ENCODE measurements at places on chromosomes 5 and 9. TPM values are rescaled to one million over a fixed set of nuclear protein-coding genes. Genes with fewer than 3 reads are reported as not detected.
A peak's percentile ranks its signal among the peaks of the same experiment; 100 is the strongest.

DNA sequence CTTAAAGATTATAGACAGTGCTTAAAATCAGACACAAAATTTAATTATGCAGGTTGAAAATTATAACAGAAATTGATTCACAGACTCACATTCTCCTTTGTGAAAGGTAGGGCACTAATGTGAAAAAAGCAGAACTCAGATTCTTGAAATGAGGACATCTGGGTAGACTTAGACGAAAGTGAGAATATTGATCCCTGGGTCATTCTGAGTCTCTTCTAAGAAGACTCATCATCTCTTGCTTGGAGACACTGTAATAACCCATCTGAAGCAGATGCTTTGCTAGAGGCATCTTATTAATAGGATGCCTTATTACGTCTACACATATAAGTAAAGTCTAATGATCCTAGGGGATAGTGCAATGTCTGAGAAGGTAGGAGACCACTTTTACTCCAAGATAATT, 274.4 kb downstream of the HINT1 start:
- no peak overlapping the region for H3K27ac ChIP-seq
- H3K4me1 ChIP-seq, result peaks cover 3% of the 10 kb centered on the region
- no peaks in the 10 kb centered on the region for H3K36me3 ChIP-seq
- DNase-seq, result no peak
- H3K27me3 ChIP-seq, result peaks cover 17% of the 10 kb centered on the region
- H3K4me3 ChIP-seq, result no peak overlapping the region

- no peaks in the 10 kb centered on the region for H3K4me1 ChIP-seq
- H3K36me3 ChIP-seq, result no peaks in the 10 kb centered on the region
- no peak overlapping the region for H3K27ac ChIP-seq
- H3K4me3 ChIP-seq, result no peak overlapping the region
- no peak for DNase-seq
- peaks cover 3% of the 10 kb centered on the region for H3K27me3 ChIP-seq
These were observed 59.5 kb upstream of the TARS1 start for GRCh38 chr5:33381243-33381642.

GRCh38 chr9:133133681-133134387, 12.8 kb upstream of the RALGDS start:
- H3K27me3 ChIP-seq, result no peaks in the 10 kb centered on the region
- peak overlapping the region; percentile 40 for H3K4me3 ChIP-seq
- DNase-seq, result peak; percentile 95
- peak overlapping the region; percentile 99 for H3K27ac ChIP-seq
- H3K36me3 ChIP-seq, result peaks cover 32% of the 10 kb centered on the region
- peaks cover 90% of the 10 kb centered on the region for H3K4me1 ChIP-seq

DNA sequence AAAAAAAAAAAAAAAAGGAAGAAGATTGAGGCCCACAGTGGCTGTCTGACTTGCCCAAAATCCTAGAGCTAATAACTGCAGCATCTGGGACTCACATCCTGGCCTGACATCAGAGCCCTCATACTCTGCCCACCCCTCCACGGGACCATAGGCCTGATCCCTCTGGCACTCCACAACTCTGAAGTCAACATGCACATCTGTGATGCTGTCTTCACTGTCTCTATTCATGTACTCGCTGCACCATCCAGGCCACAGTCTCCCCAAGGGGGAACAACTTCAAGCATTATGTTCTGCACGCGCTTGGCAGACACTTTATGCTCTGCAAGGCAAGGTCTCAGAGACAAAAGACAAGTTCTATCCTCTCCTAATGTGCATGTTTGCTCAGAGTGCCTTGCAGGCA, 158.2 kb downstream of the SPOCK1 start:
- H3K36me3 ChIP-seq, result no peaks in the 10 kb centered on the region
- DNase-seq, result no peak
- H3K27me3 ChIP-seq, result no peaks in the 10 kb centered on the region
- H3K4me3 ChIP-seq, result no peak overlapping the region
- no peaks in the 10 kb centered on the region for H3K4me1 ChIP-seq
- H3K27ac ChIP-seq, result no peak overlapping the region

PCDHB14 gene
- total RNA-seq, result not detected

PCDHGB6 gene
- total RNA-seq, result not detected

SLC36A2 gene
- total RNA-seq, result not detected

DNA sequence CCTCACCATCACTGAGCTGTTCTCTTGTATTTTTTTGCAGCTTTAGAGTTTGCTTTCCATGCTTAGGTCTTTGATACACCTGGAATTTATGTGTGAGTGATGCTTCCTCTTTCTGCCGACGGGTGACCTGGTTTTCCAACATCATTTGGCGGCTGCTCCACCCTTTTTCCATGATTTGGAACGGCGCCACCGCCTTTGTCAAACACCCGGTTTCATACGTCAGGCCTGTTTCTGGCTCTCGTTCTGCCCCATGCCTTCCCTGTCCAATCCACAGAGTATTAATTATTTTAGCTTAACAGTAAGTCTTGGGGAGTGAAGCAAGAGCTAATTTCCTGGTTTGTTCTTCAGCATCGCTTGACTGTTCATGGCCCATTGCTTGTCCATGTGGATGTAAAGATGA, 30.2 kb downstream of the CACNA1B start:
- no peaks in the 10 kb centered on the region for H3K4me1 ChIP-seq
- H3K27ac ChIP-seq, result no peak overlapping the region
- no peak for DNase-seq
- no peaks in the 10 kb centered on the region for H3K27me3 ChIP-seq
- H3K4me3 ChIP-seq, result no peak overlapping the region

- peak overlapping the region; percentile 91 for H3K4me3 ChIP-seq
- H3K4me1 ChIP-seq, result peaks cover 31% of the 10 kb centered on the region
- DNase-seq, result peak; percentile 56
- peaks cover 28% of the 10 kb centered on the region for H3K36me3 ChIP-seq
- peak overlapping the region; percentile 90 for H3K27ac ChIP-seq
These were observed 681 bp downstream of the FNIP1 start for GRCh38 chr5:131795879-131796792.

ADAMTS2 gene
- not detected for total RNA-seq
